ENCODE measurements at places on chromosomes 1 and 21. TPM values are rescaled to one million over a fixed set of nuclear protein-coding genes. Genes with fewer than 3 reads are reported as not detected.

Gene APCS
- total RNA-seq, result not detected

Gene SYCP1
- not detected for total RNA-seq

GRCh38 chr1:32099426-32099825, 8.4 kb upstream of the KPNA6 start:
- ATAC-seq, result no peak

DNA sequence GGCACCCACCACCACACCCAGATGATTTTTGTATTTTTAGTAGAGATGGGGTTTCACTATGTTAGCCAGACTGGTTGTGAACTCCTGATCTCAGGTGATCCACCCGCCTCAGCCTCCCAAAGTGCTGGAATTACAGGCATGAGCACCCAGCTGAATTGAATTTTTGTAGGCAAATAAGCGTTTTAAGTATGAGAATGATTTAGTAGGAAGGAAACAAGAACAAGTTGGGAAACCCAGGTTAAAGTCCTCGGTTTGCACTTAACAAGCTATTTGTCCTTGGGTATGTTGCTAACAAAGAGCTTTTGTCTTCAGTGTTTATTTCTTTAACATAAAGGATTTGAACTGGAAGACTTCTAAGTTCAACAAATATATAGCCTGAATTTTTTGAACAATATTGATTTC, 23.9 kb downstream of the BTF3L4 start:
- ATAC-seq, result no peak

DNA sequence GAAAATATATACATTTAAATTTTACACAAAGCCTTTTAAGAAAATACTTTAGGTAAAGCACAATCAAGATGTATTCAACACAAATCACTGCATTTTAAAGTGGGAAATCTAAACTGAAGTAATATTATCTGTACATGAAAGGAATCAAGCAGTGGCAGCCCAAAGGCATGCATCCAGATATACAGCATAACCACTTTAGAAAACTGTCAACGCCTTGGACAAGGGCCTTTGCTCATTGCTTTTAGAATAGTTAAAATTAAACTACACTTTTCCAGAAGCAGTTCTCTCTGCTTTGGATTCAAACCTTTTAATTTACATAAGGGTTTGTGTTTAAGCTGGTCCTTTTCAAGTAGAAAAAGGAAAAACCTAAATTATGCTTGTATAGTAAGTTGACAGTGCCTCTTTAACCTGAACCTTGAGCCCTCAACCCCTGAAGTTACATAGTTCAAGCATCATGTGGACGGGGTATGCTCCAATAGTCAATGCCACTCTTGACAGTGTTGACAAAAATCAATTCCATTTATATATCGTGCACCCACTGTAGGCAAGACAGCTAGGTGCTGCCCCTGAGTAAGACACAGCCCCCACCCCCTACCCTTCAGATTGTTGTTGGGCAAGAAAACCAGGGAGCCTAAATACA, 22.9 kb downstream of the TOR3A start:
- ATAC-seq, result no peak

Gene ZZZ3
- 24.9 TPM for total RNA-seq

Data from esophagus mucosa (tissue), 1 donor.